Left renal pelvis (tissue), 4 donors: ENCODE measurements at places on chromosomes 2 and 18.

DNA sequence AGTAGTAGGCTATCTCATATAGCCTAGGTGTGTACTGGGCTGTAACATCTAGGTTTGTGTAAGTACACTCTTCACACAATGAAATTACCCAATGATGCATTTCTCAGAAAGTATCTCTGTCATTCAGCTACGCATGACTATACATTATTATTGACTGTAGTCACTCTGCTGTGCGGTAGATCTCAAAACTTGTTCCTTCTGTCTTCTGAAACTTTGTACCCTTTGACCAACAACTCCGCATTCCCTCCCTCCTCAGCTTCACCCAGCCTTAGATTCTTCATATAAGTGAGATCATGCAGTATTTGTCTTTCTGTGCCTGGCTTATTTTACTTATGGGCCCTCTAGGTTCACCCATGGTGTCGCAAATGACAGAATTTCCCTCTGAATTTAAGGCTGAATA lies 49.0 kb downstream of the TAF1B start:
- no peak for DNase-seq

DNA sequence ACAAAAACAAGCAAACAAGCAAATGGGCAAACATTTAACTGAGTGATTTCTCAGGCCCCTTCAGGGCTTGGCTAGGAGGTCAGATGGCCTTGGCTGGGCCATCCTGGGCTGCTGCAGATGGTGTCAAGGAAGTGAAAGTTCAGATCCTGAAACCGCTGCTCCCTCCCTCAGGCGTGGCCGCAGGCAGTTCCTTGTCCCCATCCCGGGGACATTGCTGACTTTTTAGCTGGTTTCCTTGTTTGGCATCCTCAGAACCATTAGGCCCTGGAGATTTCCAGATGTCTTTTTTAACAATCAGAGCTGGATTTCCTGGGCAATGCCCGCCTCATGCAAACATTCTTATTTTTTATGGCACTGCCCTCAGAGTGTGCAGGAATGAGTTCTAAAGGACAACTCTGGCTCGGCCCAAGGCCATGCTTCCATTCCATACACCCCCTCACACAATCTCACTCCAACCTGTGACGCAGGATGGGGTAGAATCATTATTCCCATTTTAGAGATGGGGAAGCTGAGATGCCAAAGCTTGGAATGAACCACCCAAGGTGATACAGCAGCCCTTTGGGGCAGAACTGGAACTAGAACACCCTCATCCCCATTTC lies 86.1 kb upstream of the ZCCHC2 start:
- DNase-seq, result no peak

DNA sequence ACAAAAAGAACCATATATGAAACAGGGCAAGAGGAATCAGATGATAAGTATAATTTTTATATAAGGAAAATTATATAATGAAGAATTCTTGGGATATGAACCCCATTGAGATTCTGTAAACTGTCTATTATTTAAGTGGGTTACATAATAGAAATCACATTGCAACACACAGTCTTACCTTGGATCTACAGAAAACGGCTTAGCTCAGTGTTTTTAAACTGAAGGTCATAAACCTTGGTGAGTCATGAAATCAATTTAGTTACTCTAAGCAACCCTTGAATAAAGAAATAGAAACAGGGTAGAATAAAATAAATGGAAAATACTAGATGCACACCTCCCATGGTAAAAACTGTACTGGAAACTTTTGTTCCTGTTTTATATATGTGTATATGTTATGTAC lies 50.7 kb downstream of the METTL8 start:
- DNase-seq, result no peak

DNA sequence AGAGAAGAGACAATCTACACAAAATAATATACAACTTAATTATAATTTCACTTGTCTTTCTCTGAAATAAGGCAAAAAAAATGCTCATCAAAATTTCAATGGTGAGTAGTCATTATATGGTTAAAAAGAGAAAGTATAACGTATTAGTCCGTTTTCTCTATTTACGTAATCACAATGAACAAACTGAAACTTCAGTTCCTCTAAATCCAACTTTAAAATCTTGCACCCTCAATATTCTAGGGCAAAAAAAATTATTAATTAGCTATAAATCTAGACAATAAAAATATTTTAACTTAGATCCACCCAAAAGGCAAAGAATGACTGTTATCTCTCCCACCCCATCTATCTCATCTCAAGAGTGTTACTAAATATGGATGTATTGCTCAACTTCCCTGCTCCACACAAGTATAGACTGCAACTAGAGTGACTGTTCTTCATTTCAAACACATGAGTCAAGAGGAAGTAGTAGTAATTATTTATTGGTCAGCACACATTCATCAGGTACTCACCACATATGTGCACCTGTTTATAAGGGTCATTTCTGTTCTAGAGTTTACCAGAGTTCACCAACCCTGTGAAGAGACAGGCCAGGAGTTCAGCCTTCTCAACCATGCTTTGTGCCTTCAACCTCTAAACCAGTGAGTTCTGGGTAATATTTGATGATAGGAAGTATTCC lies 36.4 kb downstream of the STK39 start:
- no peak for DNase-seq

- no peak for DNase-seq
These were observed 67.5 kb downstream of the ATP9B start for GRCh38 chr18:79136742-79137141.

- DNase-seq, result no peak
These were observed 88.4 kb upstream of the AFF3 start for GRCh38 chr2:100230754-100231153.

DNA sequence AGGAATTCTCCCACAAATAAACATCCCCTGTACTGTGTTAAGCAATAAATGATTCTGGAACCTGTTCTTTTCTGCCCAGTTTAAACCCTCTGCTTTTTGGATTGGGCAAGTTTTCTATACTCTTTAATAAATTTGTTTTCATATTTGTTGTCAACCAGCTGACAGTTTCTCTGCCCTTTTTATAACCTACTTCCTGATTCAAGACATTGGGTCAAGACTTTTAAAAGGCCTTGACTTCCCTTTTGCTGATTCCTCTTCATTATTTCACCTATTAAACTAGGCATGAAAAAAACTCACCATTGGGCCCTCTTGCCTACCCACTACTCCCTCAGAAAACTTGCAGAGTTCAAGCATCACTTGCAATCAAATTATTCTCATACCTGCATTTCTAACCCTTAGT lies 459.5 kb downstream of the ARHGAP15 start:
- no peak for DNase-seq

DNA sequence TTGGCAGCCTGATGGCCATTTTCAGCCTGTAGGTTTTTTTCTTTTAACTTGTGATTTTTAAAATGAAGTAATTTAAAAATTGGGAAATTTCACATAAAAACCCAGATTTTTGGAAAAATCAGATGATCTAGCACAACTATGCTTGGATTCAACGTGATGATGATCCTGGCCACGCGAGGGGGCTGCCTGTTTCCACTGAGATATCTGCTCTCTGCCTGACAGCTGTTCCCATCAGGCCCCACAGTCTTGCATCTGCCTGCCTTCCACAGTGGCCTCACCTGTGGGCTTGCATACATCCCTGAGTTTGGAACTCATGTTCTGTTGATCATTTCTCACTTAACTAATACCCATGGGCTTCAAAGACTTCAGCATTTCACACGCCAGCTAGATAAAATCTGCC lies 92.1 kb upstream of the FZD5 start:
- DNase-seq, result no peak

- no peak for DNase-seq
These were observed 343.6 kb downstream of the TGIF1 start for GRCh38 chr18:3793545-3793944.

DNA sequence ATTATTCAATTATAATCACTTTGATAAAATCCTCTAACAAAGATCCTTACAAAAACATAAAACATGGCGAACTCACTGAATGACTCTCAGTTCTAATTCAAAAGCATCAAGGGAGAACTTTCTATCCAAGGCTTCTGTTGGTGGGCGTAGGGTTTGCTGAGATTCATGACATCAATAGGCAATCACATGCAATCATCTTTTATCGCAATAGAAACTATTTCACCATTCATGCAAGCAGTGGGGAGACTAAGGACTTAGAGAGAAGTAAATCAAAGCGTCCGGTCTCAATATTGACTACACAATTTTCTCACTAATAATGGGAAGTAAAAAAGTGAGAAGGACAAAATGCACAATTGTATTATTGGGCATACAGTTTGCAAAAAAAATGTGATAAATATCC lies 168.7 kb downstream of the SCG2 start:
- DNase-seq, result no peak

DNA sequence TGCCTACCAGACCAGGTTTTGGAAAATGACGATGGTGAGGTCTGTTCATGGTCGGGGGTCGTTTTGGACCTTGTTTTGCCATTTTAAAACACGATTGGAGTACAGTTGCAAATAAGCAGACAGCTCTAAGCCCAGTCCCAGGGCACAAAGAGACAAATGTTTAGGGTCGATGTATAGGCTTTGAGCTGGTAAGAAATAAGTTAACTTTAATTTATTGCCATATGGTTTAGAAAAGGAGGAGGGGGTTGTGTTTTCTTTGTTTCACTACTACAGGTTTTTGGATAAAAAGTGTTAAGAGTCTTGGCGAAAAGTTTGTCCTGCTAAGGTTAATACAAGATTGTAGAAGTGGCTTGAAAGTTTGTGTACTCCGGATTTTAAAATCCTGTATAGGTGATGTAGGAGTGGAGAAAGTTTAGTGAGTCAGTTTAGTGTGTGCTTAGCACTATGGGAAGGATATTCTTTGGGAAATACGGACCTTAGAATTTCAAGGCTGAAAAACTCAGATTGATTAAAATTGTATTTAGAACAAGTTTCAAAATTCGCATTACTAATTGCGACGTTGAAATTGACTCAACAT lies 1.3 kb downstream of the KCMF1 start:
- no peak for DNase-seq

DNA sequence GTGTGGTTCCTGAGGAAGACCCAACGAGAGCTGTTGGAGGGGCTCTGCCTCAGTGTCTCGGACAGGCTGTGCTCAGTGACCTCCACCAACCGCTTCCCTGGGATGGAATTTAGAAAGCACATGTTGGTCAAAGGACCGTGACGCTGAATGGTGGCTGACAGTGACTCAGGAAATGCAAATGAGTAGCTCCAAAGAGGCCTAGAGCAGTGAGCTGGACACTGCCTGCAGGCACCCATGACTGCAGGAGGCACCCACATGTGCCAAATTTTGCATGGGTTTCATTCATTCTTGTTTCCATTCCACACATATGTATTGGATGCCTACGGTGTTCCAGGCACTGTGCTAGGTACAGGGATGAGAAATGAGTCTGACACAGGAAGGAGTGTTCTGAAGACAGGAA lies 46.4 kb downstream of the ACKR3 start:
- DNase-seq, result no peak
